Renal cortical epithelial cell (primary cell): ENCODE measurements at places on chromosomes 2 and 18. TPM values are rescaled to one million over a fixed set of nuclear protein-coding genes. Genes with fewer than 3 reads are reported as not detected.

KIF1A gene
- total RNA-seq = 0.45 and 4.2 TPM in 2 replicates

C2orf80 gene
- total RNA-seq = not detected in 2 replicates

GRCh38 chr18:6521803-6522418 lies 107.2 kb upstream of the L3MBTL4 start:
- peak; percentile 49 for DNase-seq

- DNase-seq = no peak
Measured at GRCh38 chr2:16259010-16259409, 318.7 kb downstream of the MYCN start.

- DNase-seq = no peak
Measured at GRCh38 chr2:57656198-57656597, 390.4 kb upstream of the VRK2 start.

- DNase-seq = no peak
Measured at GRCh38 chr2:238238766-238239542, 884 bp downstream of the HES6 start.

GRCh38 chr2:44392338-44392943 lies 30.7 kb downstream of the CAMKMT start:
- peak; percentile 19 for DNase-seq

GRCh38 chr18:50697509-50697908 lies 122.3 kb downstream of the MRO start:
- DNase-seq = no peak
